ENCODE measurements at places on chromosomes 1 and 21.

- no peak for DNase-seq
Measured at GRCh38 chr1:37865348-37866120, 6.1 kb upstream of the MTF1 start.

DNA sequence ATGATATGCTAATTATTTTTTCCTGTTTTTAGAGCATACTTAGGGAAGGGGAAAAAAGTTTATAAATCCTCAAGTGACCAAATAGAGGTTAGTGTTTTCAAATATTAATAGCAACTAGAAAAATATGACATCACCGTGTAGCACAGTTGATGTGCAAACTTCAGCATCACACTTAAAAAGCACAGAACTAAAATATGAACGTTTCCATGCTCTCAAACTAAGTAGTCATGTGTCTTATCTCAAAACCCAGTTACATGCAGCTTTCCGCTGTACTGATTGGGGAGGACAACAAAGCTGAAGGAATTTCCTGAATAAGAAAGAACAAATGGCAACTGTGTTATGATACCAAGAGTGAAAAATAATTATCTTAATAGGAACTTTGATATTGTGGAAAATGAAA is 903.7 kb downstream of the ADGRL2 start:
- DNase-seq: no peak

DNA sequence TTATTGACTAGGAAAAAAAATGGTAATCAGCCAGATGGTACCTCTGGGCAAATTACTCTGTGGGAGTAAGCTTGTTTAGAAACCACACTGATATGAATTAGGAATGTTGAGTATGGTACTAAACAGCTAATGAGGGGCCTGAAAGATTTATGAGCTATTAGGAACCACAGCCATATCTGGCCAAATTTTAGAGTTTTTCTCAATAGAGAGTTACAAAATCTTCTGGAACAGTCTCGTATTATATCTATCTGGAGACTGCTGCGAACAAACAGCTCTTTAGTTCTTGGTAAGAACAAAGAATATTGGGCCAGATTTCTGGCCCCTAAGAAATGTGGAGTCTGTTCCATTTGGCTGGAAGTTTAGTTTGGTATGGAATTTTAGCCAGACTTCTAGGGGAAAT is 4.9 kb upstream of the PODN start:
- DNase-seq: no peak

DNA sequence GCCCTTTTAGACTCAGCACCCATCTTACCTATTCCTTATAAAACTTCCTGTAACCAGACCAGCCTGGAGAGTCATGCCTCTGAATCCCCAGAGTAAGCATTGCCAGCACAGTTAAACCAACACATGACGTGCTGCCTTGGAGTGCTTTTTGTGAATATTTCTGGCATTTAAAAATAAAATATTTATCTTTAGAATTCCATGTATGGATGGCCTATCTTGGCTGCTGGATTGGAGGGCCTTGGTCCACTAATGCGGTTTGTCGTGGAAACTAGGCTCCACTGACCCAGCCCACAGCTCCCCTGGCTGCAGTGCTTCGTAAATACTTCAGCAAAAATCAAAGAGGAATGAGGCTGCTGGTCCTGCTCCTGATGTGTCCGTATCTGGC is 17.5 kb downstream of the MTARC1 start:
- DNase-seq: no peak

- DNase-seq: no peak
Measured at GRCh38 chr21:37551993-37552355, 185.4 kb downstream of the DYRK1A start.

GRCh38 chr1:60762176-60762575 is 320.2 kb upstream of the NFIA start:
- no peak for DNase-seq

DNA sequence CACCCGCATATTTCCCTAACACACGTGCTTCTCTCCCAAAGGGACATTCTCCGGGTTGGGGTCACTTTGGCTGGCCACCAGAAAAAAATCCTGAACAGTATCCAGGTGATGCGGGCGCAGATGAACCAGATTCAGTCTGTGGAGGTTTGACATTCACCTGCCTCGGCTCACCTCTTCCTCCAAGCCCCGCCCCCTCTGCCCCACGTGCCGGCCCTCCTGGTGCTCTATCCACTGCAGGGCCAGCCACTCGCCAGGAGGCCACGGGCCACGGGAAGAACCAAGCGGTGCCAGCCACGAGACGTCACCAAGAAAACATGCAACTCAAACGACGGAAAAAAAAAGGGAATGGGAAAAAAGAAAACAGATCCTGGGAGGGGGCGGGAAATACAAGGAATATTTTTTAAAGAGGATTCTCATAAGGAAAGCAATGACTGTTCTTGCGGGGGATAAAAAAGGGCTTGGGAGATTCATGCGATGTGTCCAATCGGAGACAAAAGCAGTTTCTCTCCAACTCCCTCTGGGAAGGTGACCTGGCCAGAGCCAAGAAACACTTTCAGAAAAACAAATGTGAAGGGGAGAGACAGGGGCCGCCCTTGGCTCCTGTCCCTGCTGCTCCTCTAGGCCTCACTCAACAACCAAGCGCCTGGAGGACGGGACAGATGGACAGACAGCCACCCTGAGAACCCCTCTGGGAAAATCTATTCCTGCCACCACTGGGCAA is 59.1 kb downstream of the LACTBL1 start:
- DNase-seq: no peak

DNA sequence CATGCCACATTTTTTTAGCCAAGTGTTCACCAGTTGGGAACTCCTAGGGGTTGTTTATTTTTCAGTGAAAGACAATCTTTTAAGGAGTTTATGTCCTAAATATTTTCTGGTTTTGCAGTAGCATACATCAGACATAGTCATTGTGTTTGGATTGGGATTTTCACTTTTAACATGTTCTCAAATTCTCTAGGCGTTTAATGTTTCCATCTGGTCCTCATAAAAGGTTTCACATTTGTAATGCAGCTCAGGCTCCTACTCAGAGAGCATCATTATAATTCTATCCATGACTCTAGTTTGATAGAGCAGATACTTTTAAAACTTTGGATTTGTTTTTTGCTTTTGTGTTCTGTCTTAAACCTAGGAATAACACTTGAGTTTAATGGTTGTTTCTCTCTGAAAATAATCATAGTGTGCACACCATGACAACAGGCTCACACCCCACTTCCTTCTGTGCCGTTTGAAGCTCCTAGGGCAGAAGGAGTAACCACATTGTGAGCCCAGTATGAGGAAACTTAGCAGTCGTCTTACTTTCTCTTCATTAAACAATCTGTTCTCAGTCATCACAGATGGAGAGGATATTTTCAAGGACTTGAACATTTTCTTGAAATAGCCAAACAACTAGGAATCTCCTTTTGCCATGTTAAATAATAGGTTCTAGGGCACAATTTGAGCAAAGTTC is 219.6 kb downstream of the PDE4B start:
- DNase-seq: no peak

- no peak for DNase-seq
Measured at GRCh38 chr1:59671066-59671952, 143.4 kb upstream of the HOOK1 start.

DNA sequence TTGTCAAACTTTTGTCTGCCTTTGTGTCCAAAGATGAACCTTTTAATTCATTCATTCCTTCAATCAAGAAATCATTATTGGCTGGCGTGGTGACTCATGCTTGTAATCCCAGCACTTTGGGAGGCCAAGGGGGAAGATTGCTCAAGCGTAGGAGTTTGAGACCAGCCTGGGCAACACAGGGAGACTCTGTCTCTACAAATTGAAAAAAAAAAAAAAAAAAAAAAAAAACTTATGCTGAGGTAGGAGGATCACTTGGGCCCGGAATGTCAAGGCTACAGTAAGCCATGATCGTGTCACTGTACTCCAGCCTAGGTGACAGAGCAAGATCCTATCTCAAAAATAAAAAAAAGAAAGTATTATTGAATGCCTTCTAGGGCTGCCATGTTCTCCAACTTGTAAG is 51.3 kb upstream of the CXADR start:
- no peak for DNase-seq

DNA sequence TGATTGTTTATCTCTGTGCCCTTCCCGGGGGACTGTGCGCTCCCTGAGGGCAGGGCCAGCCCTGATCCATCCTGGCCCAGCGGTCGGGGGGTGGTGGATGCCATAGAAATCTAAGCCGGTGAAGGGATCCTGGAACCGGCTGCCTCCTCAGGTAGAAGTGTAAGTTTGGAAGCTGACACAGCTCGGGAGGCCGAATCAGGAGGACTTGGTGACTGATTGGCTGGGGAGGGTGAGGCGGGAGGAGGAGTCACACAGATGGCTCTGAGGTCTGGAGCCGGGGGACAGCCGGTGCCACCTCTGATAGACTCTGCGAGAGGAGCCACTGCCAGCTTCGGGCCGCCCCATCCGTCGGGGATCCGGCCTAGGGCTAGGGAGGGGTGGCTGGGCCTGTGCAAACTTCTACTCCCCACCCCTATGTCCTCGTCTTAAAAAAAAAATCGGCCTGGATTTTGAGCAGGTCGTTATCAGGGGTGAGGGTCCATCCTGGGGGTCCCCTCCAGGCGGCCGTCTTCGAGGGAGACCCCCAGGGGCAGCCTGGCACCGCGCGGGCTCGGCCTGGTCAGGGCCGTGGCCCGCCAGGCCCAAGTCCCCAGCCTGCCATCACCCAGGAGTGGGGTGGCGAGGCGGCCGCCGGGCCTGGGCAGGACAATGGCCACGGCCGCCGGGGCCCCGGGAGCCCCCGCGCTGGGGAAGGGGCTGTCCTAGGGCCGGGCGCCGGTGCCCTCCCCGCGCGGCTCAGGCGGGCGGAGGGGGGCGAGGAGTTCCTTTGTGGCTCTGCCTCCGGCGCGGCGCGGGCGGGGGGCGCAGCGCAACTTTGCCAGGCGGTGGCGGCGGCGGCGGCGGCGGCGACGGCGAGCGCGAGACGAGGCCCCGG is 708 bp upstream of the ZNF362 start:
- no peak for DNase-seq

DNA sequence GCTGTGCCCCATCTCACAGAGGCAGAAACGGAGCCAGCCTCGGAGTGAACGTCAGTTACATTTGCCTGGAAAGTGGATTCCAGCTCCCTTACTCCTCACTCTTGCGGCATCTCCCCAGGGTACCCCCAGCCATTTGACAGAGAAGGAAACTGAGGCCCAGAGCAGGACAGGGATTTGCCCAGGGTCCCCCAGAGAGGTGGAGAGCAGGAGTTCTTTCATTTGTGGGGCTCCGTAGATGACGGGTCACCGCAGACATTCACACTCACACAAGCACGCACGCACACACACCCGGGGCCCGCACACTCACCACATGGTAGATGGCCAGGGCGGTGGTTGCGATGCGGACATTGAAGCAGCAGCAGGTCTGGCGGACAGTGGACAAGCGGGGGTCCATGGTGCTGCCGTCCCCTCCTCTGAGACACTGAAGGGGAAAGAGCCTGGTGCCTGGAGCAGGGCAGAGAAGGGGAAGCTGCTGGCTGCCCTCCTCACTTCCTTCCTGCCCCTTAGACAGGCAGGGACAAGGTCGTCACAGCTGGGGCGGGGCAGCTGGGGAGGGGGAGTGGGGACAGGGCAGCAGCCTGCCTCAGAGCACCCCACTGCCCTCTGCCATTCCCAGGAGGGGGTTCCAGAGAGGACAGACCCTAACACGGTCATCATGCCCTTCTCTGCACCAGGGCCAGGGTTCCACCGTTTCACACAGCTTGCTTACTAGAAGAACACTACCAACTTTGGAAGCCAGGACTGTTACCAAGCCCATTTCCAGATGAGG is at the start of gene LAPTM5:
TSS of gene LAPTM5 (minus strand) at position 423 of the 769 bp plus-strand sequence. CDS start at position 394, 29 bp downstream.
- no peak for DNase-seq

GRCh38 chr1:248804771-248805681 is 20.7 kb downstream of the SH3BP5L start:
- no peak for DNase-seq

DNA sequence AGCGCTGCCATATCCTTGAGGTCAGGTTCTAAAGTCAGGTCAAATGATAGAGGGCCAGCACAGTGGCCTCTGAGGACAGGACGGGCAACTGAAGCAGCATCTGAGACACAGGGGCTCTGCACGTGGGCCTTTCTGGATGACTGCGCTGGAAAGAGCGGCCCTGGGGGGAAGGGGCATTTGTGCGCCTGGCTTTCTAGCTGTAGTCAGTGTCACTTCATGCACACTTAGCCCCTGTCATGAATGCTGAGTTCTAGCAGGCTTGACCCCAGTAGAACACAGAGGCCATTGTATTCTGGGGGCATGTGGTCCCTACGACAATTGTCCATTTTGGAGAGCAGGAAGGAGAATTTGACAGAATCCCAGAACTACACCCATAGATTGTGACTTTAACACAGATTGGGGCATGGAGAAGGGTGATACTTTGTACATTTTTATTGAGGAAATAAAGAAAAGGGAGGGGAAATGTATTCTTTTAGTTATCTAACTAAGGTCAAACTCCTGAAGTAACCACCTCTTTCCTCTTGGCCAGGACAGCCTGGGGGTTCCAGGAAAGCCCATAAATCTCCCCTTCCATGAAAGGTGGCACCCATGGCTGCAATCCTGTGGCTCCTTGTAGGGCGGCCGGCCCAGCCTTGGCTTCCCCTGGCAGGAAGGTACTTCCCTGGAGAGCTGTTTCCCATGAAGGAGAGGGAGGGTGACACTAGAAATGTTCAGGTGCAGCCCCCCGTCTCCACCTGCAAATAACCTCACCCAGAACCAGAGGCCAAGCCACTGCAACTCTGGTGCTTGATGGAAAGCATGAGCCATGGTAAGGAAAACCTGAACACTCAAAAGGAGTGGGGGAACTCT is 34.4 kb downstream of the NTPCR start:
- DNase-seq: no peak

DNA sequence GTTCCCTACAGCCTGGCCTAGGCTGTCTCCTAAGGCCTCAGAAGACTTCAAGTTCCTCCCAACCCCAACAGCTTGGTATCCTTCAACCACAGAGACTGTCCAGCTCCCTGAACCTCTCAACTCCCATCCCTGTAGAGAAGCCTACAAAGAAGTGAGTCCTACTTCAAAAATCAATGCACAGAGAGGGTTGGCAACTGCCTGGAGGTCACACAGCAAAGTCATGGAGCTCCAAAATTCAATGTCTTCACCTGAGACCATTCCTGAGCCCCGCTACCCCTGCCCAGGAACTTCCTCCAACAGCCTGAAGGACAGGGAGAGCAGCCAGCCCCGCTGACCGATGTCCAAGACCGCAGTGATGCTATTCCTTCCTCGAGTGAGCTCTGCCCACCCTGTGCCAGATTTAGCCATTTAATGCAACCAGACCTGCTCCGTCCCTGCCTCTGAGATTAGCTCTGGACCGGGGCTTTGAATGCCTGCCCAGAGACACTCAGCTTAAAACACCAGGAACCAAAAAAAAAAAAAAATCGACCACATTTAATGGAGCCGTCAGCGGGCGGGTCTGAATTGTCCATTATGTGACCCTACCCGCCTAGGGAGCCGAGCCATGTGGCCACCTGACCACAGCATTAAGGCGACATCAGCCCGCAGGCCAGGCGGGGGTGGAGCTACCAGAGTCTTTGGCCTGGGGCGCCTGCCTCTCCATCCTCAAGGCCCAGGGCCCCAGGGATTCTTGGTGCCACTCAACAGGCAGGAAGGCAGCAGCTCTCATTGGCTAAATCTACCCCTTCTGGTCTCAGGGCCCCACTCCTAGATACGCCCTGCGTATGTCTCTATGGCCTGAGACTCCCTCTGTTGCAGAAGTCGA is 148.6 kb downstream of the SYF2 start:
- no peak for DNase-seq

Data from stimulated activated CD4-positive, alpha-beta T cell treated with anti-CD3 and anti-CD28 coated beads, Interleukin-1b, Interleukin-23, amount 100 ng/mL, for 1 hour (primary cell).